Lung microvascular endothelial cell (primary cell): ENCODE measurements at places on chromosomes 12 and 14. TPM values are rescaled to one million over a fixed set of nuclear protein-coding genes. Genes with fewer than 3 reads are reported as not detected.

Gene CBLN3
- 0.20 and 0.22 TPM in 2 replicates for total RNA-seq

- DNase-seq = no peak
Measured at GRCh38 chr12:54549774-54550451, 512 bp downstream of the PDE1B start.

- no peak for DNase-seq
Measured at GRCh38 chr14:93734086-93734822, 54.0 kb downstream of the PRIMA1 start.

Gene SSPN
- 0.22 and 0.40 TPM in 2 replicates for total RNA-seq

- no peak for DNase-seq
Measured at GRCh38 chr14:81324011-81324410, 76.1 kb downstream of the STON2 start.

DNA sequence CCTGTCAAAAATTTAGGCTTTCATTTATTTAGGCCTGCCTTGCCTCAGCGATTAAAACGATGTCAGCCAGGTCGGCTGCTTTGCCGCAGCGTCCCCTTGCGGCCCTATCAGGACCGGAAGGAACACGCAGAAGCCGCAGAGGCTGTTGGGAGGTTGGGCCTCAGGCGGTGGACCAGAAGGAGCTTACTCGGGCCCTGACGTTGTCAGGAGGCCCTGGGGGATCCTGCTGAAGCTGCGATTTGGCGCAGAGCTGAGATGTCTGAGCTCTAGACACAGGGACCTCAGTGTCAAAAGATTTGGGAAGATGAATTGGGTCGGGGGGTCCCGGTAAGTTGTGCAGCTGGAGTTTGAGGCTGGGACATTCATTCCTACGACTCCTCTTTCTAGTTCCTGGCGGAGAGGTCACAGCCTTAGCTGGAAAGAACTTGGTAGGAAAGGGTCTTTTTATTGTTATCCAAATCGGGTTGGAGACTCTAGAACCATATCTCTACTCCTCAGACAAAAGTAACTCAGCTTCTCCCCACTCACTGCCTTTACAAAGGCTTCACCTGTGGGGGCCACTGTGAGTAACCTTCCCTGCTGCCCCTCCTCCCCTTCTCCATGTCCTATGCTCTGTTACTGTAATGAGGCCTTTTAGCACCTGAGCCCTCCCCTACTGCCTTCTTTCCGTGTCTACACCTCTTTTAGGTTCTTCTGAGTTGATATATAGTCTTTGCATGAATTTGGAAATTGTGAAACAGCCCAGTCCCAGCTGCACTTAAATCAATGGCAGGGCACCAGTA lies 6.6 kb upstream of the ABCD2 start:
- DNase-seq = no peak

DNA sequence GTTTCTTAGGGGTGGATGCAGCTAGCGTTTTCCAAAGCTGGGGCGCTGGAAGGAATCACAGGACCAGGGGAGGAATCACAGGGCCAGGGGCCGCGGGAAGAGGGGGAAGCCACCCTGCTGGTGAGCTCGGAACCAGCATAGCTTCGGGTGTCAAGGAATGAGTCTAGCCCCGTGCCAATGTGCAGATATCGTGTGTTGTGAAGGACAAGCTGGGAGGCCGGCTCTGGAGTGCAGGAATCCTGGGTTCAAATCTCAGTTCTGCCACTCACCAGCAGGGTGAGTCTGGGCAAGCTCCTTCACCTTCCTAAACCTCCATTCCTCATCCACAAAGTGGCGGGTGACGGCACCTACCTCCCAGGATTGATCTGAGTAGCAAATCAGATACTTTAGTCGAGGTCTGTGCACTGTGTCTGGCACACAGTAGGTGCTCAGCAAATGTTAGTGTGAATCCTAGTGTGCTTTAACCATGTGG lies 53.6 kb upstream of the RIN3 start:
- peak; percentile 9 for DNase-seq

DNA sequence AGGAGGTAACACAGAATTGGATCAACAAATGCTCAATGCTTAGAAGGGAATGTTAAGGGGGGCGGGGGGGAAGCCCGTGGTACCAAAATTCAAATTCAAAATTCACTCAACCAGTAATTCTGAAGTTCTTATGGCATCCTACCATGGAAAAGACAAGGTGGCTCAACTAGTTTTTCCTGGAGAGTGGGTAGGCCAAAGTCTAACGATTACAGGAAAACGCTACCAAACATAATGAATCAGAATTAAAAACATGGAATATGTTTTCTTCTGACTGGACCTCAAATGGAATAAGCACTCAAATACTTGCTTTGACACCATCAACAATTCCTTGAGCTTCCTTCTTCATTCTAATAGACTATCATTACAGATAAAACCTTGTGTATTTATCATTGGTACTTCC lies 2.3 kb downstream of the NACA start:
- no peak for DNase-seq

DNA sequence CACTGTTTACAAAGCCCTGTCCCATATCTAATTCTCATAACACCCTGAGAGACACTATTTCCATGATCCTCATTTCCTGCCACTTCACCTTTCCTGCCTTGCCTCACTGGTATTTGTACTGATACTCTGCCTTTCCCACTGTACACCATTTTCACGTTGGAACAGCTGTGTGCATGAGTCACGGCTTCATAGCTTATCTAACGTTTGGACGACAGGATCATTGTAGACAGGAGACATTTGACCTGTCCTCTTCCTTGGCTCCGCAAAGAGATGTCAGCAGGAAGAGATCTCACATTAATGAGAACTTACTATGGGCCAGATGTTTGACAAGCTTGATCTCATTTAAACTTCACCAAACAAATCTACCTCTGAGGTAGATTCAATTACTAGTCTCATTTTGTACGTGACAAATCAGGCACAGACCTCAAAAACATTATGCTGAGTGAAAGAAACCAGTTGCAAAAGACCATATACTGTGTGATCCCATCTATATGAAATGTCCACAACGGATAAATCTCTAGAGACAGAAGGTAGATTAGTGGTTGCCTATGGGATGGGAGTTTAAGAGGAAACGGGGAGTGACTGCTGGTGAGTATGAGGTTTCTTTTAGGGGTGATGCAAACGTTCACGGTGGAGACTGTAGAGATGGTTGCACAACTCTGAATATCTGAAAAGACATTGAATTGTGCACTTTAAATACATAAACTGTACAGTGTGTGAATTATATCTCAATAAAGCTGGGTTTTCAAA lies 71.2 kb downstream of the KCNK13 start:
- peak; percentile 49 for DNase-seq

DNA sequence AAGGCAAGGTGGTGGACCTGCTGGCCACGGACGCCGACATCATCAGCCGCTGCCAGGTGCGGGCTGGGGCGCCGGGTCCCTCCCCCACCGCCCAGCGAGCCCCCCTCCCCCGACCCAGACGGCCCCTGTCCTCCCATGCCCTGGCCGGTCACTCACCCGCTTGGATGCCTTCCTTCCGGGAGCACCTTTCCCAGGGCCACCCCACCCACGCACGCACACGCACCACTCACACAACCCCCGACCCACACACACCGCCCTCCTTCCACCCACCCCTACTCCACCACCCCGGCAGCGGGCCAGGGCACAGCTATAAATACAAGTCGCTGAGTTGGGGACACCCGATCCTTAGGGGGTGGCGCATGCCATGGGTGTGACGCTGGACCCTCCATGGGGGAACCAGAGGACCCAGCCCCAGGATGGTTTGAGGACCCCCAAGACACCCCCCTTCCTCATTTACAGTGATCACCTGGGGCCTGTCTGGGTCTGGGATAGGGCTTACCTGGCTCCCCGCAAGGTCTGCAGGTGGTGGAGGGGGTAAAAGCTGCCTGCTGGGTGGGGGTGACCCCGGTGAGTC lies 465 bp downstream of the ADSS1 start:
- DNase-seq = peak; percentile 47
